Pancreas (tissue), 10 donors: ENCODE measurements at places on chromosomes 16 and 17. TPM values are rescaled to one million over a fixed set of nuclear protein-coding genes. Genes with fewer than 3 reads are reported as not detected.

The ANKRD40CL gene
- total RNA-seq = not detected

The SPHK1 gene
- total RNA-seq = 10.8 TPM

The CCL8 gene
- total RNA-seq = 0.46 TPM

The PDIA2 gene
- total RNA-seq = 1,352 TPM

The FBXW10B gene
- 0.31 TPM for total RNA-seq

The HOXB4 gene
- total RNA-seq = 0.93 TPM

The TTC19 gene
- 19.1 TPM for total RNA-seq

The TLK2 gene
- 14.0 TPM for total RNA-seq

The C1QTNF1 gene
- total RNA-seq = 16.6 TPM

The GPR139 gene
- total RNA-seq = not detected

The SHPK gene
- total RNA-seq = 8.0 TPM

The KRTAP4-5 gene
- not detected for total RNA-seq

DNA sequence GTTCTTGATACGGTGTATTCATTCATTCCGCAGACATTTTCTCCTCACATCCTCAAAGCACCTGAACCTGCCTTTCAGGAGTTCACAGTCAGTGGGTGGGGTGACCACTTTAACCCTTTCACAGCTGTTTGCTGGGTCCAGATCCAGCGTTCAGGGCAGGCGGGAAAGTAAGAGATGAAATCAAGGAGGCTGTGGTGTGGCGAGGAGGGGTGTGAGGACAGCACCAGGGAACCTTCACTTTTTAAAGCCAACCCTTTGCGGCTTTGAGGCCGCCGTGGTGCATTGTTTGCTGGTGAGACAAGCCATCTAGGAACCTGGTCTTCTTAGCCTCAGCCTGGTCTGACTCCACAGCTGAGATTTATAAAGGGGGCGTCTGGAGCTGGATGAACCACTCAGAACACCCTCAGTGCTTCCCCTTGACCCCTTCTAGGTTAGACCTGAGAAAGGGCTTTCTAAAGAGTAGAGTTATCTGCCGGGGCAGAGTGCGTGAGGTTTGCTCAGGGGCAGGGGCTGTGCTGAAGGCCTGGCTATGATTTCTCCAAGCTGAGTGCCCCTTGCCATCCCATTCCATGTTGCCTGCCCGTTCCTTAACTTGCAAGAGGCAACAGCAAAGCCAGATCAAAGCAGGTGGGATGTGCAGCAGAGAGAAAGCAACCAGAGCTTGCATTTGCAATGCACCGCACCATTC, 933 bp downstream of the CCR7 start:
- DNase-seq = no peak

DNA sequence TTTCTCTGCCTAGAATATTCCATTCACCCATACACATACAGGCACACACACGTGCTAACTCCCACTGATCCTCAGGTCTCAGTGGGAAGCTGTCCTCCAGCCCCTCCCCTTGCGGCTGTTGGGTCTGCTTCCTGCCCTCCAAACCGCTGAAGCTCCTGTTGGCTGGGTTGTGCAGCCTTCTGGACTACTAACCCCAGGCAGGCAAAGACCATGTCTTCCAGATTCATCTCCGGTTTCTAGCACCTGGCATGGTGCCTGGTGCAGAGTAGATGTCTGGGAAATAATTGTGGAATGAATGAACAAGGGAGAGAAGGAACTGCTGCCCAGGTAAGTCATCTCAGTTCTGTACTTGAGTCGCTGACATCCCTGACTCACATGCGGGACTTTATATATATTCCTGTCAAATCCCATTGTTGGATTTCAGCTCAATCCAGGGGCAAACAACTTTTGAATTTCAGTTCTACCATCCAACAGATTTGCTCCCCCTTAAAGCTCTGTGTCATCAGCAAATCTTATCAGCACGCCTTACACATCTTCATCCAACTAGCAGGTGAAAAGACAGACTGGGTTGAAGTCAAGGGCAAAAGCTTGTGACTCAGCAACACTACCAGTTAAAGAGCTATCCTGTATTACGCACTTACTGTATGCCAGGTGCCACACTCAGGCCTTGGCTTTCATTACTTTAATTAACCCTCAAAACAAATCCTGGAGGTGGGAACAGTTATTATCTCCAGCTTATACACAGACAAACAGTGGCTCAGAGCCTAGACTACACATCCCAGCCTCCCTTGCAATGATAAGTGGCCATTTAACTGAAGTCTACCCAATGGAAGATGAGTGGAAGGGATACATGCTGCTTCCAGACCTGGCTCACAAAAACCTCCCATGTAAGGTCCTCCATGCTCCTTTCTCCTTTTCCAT, 51.1 kb downstream of the SRCIN1 start:
- DNase-seq = no peak

DNA sequence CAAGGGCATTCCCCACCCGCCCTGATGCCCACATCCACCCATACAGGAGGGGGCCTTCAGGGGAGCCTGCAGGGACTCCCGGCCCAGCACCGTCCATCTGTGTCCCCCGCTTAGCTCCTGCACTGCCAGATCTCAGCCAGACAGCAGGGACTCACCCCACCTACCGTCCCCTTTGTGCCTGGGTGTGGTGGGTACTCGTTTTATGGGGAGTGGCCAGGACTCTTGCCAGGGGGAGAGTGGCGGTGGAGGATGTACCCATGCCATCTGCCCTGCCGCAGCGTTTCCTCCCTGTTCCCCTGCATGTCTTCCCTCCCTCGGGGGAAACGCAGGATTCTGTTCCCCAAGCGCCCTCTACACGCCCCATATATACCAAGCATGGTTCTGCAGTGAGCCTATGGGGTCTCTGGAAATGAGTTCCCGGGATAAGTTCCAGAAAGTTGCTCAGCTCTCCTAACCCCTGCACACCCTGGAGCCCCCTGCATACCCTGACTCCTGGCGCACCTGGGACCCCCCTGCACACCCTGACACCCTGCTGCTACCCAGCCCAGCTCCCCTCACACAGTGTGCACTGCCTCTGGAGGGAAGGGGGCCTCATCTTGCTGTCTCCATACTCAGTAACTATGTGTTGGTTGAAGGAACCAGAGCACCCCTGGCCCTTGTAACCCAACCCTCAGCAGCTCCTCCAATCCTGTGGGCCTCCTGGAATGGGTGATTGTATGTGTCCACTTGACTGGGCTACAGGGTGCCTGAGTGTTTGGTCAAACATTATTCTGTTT, 4.2 kb upstream of the MAFG start:
- DNase-seq = peak; percentile 34

- no peak for DNase-seq
Observed at GRCh38 chr16:9612267-9612666, 520.8 kb downstream of the HAPSTR1 start.

GRCh38 chr17:14359163-14360020, 58.5 kb downstream of the HS3ST3B1 start:
- no peak for DNase-seq

GRCh38 chr17:9234389-9234945, 213.2 kb downstream of the NTN1 start:
- DNase-seq = no peak

DNA sequence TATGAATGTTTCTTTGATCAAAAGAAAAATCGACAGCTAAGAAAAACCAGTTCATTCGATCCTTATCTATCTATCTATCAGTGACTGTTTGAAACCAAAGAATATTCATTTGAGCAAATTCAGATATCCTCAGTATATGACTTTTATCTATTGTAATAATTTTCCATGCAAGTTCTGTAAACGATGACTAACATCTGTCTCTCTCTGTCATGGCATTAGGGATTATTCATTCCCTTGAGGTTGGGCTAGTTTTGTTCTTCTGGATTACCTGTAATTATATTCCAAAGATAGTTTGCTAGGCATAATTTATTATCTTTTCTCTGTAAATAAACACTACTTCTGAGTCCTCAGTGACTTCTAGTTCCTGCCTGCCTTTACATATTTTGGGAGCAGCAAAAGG, 497.7 kb upstream of the CDH11 start:
- DNase-seq = no peak

GRCh38 chr17:21500064-21500463, 123.9 kb downstream of the KCNJ12 start:
- DNase-seq = no peak

DNA sequence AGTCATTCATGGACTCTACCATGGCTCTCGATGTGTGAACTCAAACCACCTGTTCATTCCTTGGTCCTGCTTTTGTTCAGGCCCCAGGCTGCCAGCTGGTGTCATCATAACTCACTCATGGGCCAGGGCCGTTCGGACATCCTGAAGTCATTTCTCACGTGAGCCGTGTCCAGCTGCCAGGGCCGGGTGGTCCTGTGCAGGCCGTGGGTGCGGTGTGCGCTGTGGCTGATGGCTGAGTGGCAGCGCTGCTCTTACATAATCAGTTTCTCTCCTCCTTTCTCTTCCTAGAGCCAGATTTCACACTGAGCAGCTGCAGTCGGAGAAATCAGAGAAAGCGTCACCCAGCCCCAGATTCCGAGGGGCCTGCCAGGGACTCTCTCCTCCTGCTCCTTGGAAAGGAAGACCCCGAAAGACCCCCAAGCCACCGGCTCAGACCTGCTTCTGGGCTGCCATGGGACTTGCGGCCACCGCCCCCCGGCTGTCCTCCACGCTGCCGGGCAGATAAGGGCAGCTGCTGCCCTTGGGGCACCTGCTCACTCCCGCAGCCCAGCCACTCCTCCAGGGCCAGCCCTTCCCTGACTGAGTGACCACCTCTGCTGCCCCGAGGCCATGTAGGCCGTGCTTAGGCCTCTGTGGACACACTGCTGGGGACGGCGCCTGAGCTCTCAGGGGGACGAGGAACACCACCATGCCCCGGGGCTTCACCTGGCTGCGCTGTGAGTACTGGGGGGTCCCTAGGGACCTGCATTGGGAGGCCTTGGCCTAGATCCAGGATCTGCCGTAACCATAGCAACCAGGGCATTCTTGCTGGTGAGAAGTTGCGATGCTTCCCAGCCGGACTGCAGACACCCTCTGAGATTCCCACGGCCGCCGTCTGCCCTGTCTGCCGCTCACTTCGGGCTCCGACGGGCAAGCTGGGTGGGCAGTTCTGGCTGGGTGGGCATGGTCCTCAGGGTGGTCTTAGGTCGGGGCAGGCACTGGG, at the start of gene IL34:
IL34 (plus strand) TSS at position 300 of the 982 bp plus-strand sequence; CDS start at position 689, 389 bp downstream.
- DNase-seq = no peak

DNA sequence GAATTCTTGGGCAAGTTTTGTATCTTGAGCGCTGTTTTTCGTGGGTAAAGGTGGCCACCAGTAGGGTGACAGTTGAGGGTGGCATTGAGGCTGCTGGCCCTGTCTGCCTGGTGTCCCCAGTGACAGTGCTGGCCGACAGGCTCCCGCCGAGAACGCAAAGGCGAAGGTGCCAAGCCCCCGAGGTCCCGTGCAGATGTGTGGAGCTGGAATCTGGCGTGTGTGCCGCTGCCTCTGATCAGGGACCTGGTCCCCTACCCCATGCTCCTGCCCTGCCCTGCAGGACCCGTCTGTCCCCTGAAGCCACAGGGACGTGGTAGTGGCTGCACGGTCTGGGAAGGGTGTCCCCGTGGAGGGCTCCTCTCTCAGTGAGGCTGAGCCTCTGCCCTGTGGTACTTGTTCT, 3.5 kb downstream of the UBE2I start:
- DNase-seq = peak; percentile 69

GRCh38 chr17:10116267-10116666, 82.1 kb downstream of the GAS7 start:
- no peak for DNase-seq

DNA sequence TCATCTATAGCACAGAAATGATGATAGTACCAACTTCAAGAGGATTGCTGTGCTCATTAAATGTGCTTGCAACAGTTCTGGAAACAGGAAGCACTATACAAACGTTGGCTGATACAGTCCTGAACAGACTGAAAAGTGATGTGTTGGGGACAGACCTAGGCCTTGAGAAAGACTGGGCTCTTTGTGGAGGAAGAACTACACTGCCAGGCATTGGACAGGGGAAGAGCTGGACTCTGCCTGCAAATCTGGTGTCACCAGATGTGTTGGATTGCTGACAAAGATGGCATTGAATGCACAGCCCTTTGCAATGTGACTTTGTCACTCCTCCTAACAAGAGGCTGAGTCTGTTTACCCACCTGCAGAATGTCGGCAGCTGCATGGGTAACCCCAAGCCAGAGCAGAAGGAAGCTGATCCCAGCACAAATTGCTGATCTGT, 12.4 kb upstream of the ST6GALNAC2 start:
- DNase-seq = no peak

DNA sequence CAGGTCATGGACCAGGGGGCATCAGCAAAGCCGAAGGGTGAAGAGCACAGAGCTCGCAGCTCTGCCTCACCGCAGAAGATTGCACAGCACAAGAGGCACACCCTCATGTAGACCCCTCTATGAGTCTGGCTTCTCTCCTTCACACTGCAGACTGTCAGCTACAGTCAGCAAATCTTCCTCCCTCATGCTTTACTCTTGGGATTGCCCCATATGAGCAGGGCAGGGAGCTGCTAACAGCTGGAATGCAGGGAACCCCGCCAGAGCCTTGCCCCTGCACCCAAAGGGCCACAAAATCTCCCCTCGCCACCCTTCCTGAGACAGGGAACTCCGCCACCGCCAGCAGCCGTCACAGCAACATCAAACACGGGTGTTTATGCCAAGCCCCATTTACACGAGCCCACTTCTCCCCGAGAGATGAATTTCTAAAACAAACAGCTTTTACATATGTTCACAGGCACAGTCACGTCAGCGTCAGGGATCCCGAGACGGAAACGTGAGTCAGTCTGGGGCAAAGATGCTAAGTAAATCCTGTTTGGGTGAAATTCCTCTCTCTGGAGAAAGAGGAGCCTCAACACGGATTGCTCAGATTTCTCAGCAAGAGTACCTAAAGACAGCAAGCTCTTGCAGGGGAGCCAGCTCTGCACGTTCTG, 121.9 kb downstream of the CDYL2 start:
- DNase-seq = no peak

DNA sequence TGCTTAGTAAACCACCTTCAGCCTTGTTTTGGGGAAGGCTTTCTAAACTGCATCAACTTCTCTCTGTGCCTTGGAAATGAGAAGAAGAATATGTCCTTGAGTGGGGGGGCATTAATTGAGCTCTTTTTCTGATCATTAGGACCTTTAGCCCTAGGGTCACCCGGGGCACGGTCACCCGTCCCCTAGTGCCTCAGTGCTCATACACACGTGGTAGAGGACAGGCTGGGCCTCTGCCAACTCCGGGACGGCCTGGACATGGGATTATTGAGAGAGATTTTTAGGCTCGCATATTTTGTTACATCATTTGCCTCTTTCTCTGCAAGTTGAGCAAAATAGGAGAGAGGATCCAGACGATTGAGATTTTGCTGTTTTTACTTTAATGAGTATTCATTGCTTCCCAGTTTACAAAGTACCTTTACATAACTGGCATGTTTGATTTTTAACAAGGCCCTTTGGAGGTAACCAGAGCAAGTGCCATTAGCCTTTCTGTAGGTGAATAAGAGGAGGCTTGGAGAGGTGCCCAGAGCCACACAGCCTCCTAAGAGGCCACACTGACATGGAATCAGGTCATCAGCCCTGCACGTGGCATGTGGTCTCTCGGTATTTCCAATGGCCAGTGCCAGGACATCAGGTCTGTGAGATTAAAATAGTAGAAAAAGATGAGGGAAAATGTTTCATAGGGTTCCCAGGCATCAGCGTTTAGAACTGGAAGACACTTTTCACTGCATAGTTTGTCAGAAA, 11.1 kb downstream of the PMM2 start:
- DNase-seq = no peak

DNA sequence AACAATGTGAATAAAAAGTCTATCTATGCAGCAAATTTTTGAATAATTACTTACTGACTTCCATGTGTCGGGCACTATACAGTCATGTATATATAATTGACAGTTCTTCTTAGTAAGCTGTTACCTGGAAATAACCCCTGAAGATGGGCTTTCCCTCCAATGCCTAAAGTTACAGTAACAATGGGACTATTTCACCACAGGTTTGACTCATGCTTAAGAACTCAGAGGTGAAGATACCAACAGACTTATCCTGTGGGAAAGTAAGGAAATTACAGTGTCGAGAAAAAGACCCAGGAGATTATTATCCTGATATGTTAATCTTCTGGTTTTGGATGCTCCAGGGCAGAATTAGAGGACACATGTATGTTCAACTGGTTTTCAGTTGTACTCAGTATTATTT, 601.5 kb upstream of the SOX9 start:
- DNase-seq = no peak
